ENCODE measurements at places on chromosomes 1 and 21.
A peak's percentile ranks its signal among the peaks of the same experiment; 100 is the strongest.

- H3K36me3 ChIP-seq: no peaks in the 10 kb centered on the region
- H3K4me1 ChIP-seq: no peaks in the 10 kb centered on the region
- no peak overlapping the region for H3K27ac ChIP-seq
- H3K27me3 ChIP-seq: no peaks in the 10 kb centered on the region
- no peak overlapping the region for H3K4me3 ChIP-seq
- DNase-seq: no peak
Measured at GRCh38 chr1:237953238-237953637, 62.5 kb upstream of the ZP4 start.

- H3K4me3 ChIP-seq: no peak overlapping the region
- peaks cover under 1% of the 10 kb centered on the region for H3K4me1 ChIP-seq
- DNase-seq: no peak
- peaks cover 66% of the 10 kb centered on the region for H3K36me3 ChIP-seq
- no peak overlapping the region for H3K27ac ChIP-seq
- H3K27me3 ChIP-seq: no peaks in the 10 kb centered on the region
Measured at GRCh38 chr1:154170547-154171222, 15.8 kb upstream of the NUP210L start.

DNA sequence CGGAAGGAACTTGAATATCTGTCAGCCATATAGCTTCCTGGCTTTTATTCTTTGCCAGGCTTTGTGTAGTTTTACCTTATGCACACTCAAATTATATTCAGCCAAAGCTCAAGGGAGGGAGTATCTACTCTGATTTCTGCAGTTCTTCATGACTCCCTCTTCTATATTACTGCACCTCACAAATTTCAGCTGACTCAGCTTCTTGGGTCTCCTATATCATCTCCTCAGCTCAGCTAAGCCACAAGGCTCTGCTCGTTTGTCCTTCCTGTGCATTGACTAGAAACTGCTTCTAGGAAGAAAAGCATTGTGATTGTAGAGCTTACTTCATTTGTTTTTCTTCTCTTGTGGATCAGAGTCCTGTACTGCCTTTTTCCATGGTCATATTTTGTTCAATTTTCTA, 37.4 kb downstream of the BTBD8 start:
- no peaks in the 10 kb centered on the region for H3K4me1 ChIP-seq
- no peaks in the 10 kb centered on the region for H3K27me3 ChIP-seq
- H3K4me3 ChIP-seq: no peak overlapping the region
- no peaks in the 10 kb centered on the region for H3K36me3 ChIP-seq
- no peak for DNase-seq

DNA sequence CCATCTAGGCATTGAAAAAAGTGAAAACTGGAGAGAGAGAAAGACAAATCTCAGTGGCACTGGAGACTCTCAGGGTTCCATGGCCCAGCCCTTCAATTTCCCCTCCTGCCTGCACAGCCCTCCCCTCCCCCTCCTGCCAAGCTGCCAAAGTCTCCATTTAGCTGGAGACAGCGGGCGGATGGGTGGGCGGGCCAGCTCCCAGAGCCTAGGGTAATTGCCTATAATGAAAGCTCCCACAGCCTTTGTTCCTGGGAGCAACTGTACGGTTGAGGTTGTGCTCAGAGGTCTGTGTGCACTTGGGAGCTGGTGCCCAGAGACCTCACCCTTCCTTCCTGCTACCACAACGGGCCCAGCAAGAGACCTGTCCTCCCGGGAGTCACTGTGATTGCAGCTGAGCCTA, 89.6 kb downstream of the NAV1 start:
- H3K4me3 ChIP-seq: no peak overlapping the region
- no peaks in the 10 kb centered on the region for H3K4me1 ChIP-seq
- DNase-seq: no peak
- peaks cover 6% of the 10 kb centered on the region for H3K36me3 ChIP-seq
- no peak overlapping the region for H3K27ac ChIP-seq

GRCh38 chr1:183562701-183563100, 27.6 kb downstream of the NCF2 start:
- no peaks in the 10 kb centered on the region for H3K36me3 ChIP-seq
- H3K27me3 ChIP-seq: no peaks in the 10 kb centered on the region
- H3K4me1 ChIP-seq: no peaks in the 10 kb centered on the region
- no peak overlapping the region for H3K4me3 ChIP-seq

- DNase-seq: no peak
- H3K4me3 ChIP-seq: no peak overlapping the region
- no peaks in the 10 kb centered on the region for H3K4me1 ChIP-seq
- no peak overlapping the region for H3K27ac ChIP-seq
Measured at GRCh38 chr1:5832916-5833895, 159.0 kb downstream of the NPHP4 start.

- H3K36me3 ChIP-seq: no peaks in the 10 kb centered on the region
- peaks cover 8% of the 10 kb centered on the region for H3K4me1 ChIP-seq
- no peak overlapping the region for H3K4me3 ChIP-seq
- no peak for DNase-seq
- no peaks in the 10 kb centered on the region for H3K27me3 ChIP-seq
- no peak overlapping the region for H3K27ac ChIP-seq
Measured at GRCh38 chr1:234368320-234369032, 4.8 kb upstream of the COA6 start.

DNA sequence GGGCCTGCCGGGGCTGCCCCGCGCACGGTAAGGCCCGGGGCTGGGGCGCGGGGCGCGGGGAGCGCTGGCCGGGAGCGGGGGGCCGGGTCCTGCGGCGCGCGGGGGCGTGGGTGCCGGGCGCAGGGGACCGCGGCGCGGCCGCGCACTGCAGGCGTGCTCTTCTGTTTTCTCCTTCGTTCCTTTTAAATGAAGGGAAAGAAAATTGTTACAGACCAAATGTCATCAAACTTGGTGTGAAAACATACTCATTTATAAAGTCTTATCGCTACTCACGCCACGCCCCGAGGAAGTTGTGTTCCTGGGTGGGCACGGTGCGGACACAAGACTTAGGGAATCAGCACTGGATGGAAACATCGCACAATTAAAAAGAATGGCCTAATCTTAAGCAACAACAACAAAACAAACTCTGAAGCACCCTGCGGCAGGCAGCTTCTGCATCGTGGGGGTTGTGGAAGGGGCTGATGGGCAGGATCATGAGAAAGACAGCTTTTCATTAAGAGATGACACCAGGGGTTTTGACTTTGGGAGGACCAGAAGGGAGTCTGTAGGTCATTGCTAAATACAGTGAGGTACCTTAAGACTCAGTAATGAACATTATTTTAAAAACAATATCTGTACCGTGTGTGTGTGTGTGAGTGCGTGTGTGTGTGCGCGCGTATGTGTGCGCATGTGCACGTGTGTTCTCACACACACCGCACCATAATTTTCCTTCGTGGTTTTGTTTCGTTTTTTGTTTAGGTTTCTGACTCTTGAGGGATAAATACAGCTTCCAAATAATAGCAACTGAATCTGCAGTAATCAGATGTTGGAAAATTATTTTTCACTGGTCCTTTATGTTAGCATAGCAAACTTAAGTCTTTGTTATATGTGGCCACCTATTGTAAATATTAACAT, 548 bp downstream of the B3GALT5 start:
- H3K4me3 ChIP-seq: no peak overlapping the region
- H3K36me3 ChIP-seq: no peaks in the 10 kb centered on the region
- no peak overlapping the region for H3K27ac ChIP-seq
- peaks cover 21% of the 10 kb centered on the region for H3K27me3 ChIP-seq

DNA sequence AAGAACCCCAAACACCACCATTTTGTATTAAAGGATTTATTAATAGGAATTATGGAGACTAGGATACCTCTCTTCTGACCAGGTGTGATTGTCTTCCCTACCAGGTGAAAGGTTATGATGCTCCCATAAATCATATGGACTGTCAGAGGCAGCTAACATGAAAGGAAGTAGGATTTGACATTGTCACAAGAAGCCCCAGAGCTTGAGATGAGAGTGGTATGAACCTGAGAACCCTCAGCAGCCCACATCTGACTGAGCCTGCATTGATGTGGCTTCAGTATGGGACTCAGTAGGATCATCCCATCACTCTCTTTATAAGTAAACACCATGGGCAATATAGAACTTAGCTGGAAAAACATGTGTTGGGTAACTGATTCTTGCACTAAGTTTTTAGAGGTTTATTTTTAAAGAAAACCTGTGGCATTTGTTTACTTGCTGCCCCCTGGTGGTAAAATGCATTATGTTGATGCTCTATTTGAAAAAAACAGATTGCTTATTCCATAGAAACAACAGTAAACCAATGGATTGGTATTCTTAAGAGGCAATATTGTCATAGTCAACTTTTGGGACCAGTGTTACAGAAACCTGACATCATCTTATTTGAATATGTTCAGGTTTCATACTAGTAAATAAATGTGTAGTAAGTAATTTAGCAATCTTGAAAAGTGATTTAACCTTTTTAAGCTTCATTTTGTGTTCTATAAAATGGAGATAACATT, 16.6 kb upstream of the CACYBP start:
- DNase-seq: no peak
- H3K27me3 ChIP-seq: no peaks in the 10 kb centered on the region
- H3K27ac ChIP-seq: no peak overlapping the region
- no peaks in the 10 kb centered on the region for H3K4me1 ChIP-seq
- H3K4me3 ChIP-seq: no peak overlapping the region
- no peaks in the 10 kb centered on the region for H3K36me3 ChIP-seq

DNA sequence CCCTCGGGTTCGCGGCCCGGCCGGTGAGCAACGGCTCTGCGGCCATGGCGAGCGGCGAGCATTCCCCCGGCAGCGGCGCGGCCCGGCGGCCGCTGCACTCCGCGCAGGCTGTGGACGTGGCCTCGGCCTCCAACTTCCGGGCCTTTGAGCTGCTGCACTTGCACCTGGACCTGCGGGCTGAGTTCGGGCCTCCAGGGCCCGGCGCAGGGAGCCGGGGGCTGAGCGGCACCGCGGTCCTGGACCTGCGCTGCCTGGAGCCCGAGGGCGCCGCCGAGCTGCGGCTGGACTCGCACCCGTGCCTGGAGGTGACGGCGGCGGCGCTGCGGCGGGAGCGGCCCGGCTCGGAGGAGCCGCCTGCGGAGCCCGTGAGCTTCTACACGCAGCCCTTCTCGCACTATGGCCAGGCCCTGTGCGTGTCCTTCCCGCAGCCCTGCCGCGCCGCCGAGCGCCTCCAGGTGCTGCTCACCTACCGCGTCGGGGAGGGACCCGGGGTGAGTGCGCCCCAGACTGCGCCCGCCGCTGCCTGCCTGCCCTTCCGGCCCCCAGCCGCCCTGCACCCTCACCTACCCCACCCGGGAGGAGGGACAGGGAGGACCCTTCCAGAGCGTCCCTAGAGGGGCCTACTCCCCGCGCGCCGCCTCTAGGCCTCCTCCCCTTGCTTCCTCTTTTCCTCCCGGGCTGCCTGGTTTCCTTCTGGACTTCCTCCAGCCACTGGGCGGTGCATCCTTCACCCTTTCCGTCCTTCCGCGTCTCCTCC, at the start of gene RNPEP:
Gene RNPEP (plus strand): TSS at position 26 of the 757 bp plus-strand sequence. CDS start 19 bp downstream, at position 45.
- H3K27me3 ChIP-seq: no peaks in the 10 kb centered on the region
- H3K27ac ChIP-seq: peak within 1 kb of the TSS; percentile 92
- H3K36me3 ChIP-seq: no peaks in the 10 kb centered on the region
- H3K4me3 ChIP-seq: peak within 1 kb of the TSS; percentile 100
- peak; percentile 90 for DNase-seq

DNA sequence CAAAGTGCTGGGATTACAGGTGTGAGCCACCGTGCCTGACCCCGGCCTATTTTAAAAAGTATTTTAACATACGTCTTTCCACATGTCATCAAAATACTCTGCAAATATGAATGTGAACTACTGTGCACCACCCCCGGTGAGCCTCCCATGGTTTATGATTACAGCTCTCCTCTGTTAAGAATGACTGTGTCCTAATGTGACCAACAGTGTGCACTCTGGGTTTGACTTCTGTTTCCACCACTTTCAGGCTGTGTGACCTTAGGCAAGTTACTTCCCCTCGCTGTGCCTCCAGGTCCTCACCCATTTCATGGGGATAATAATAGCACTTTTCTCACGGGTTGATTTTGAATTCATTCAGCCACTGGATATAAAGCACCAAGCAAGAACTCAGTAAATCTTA, 14.7 kb downstream of the AMPD2 start:
- H3K27ac ChIP-seq: no peak overlapping the region
- H3K27me3 ChIP-seq: no peaks in the 10 kb centered on the region
- H3K4me1 ChIP-seq: no peaks in the 10 kb centered on the region
- no peak for DNase-seq

DNA sequence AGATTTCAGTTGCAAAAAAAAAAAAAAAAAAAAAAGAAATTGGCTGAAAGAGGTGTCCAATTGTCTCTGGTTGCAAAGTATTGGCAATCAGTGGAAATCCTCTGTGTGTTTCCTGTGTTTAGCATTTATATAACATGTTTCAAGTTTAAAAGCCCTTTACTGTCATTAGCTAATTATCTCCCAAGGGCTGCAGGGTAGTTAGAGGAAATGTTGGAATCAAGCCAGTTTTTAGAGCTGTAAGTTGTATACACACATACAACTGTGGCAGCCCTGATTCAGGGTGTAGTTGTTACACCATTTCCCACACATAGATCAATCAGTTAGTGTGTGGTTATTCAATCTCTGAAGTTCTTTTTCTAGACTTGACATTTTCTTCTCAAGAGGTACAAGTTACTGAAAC, 8.9 kb upstream of the ZNF326 start:
- no peak for DNase-seq
- H3K27ac ChIP-seq: no peak overlapping the region
- no peak overlapping the region for H3K4me3 ChIP-seq
- H3K4me1 ChIP-seq: no peaks in the 10 kb centered on the region
- no peaks in the 10 kb centered on the region for H3K36me3 ChIP-seq

DNA sequence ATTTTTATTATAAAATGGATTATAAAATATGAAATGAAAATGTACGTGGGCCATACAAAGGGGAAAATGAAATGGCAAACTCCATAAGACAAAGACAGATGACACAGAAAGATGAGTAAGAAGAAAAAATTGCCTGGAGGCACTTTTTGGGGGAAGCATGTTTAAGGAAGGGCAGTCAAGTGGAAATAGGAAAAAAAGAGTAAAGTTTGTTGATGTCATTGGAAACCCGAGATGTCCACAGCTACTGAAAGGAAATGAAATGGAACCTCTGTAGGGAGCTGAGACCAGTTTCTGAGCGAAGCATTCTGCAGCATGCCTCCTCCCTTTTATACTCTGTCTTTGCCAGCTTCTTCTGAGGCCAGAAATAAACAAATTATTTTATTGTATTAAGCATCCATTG, 203.4 kb upstream of the UBE2U start:
- no peaks in the 10 kb centered on the region for H3K27me3 ChIP-seq
- H3K4me3 ChIP-seq: no peak overlapping the region
- no peak overlapping the region for H3K27ac ChIP-seq
- no peaks in the 10 kb centered on the region for H3K4me1 ChIP-seq

DNA sequence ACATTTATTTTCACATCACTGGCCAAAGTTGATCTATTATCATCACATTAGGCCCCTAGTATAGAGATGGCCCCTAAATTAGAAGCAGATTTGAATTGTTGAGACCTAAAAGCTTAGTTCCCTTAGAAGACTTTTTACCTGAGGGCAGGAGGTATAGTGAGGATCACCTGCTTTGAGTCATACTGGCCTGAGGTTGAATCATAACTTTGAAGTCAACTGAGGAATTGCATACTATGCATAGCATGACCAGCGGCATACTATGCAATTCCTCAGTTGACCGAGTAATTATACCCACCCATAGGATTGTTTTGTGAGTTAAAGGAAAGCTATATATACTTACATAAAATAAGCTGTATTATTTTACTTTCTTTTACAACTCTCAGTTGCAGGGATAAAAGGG, 50.3 kb upstream of the DPH5 start:
- no peak for DNase-seq
- no peak overlapping the region for H3K4me3 ChIP-seq
- no peaks in the 10 kb centered on the region for H3K27me3 ChIP-seq
- H3K27ac ChIP-seq: no peak overlapping the region
